Activated CD4-positive, alpha-beta memory T cell treated with anti-CD3 and anti-CD28 coated beads, Interleukin-2, amount 10 ng/mL, durations not matched to agents 7 days and 5 days (primary cell): ENCODE measurements at places on chromosomes 12 and 14. TPM values are rescaled to one million over a fixed set of nuclear protein-coding genes. Genes with fewer than 3 reads are reported as not detected.

Gene GLIPR1
- total RNA-seq = 52.3 TPM

GRCh38 chr12:115619889-115620288 is 657.6 kb downstream of the MED13L start:
- no peak for DNase-seq

DNA sequence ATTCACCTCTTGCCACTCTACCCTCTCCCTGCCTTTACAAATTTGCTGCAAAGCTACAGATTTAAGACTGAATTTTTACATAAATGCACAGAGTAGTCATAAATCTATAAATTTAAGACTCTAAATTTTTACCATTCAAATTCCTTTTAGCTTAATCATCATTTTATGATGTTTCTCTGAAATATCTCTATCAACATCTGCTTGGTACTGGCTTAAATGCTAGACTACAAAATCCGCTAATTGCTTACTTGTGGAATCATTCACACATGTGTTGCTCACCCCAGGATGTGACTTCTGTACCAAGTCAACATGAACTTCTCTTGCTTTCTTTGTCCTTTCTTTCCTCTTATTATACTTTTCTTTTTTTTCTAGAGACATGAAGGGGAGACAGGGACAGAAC is 109.2 kb downstream of the GALC start:
- DNase-seq = no peak

GRCh38 chr12:129911428-129912049 is 7.7 kb upstream of the TMEM132D start:
- DNase-seq = no peak

DNA sequence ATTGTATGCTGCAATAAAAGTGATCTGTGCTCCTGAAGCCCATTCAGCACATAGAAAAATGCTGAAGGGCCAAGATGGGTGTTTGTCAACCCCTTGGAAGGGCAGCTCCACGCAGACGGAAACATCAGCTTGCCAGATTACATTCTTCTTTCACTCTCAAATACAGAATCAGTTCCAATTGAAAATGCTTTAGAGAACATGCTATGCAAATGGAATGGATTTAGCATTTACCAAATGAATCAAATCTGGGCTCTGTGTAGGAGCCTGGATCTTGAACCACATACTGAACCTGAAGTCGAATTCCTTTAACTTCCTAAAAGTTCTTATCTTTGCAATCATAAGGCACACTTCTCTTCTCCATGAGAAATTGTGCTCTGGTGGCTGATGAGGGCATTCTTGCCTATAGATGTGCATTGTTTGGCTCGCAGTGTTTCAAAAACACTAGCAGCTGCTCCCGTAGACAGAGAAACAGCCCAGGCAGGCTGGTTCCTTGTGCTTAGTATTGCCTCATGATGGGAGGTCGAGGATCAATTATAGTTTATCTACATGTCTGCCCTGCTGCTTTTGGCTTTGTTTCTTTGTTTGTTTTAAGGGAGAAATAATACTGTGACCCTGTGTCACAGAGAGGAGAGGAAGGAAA is 489.8 kb upstream of the FLRT2 start:
- DNase-seq = no peak

GRCh38 chr12:71900091-71900490 is 38.6 kb upstream of the TPH2 start:
- DNase-seq = no peak
